ENCODE measurements at places on chromosomes 16 and 17. TPM values are rescaled to one million over a fixed set of nuclear protein-coding genes. Genes with fewer than 3 reads are reported as not detected.

The NUP93 gene
- 104 TPM for total RNA-seq

The TM4SF5 gene
- not detected for total RNA-seq

The SLC16A6 gene
- 4.8 TPM for total RNA-seq

The TEX19 gene
- total RNA-seq = not detected

The PLA2G10 gene
- not detected for total RNA-seq

The NT5C3B gene
- total RNA-seq = 39.4 TPM
